ENCODE measurements at places on chromosomes 12 and 14.

- DNase-seq: no peak
These were observed 76.7 kb upstream of the ELK3 start for GRCh38 chr12:96117460-96117859.

DNA sequence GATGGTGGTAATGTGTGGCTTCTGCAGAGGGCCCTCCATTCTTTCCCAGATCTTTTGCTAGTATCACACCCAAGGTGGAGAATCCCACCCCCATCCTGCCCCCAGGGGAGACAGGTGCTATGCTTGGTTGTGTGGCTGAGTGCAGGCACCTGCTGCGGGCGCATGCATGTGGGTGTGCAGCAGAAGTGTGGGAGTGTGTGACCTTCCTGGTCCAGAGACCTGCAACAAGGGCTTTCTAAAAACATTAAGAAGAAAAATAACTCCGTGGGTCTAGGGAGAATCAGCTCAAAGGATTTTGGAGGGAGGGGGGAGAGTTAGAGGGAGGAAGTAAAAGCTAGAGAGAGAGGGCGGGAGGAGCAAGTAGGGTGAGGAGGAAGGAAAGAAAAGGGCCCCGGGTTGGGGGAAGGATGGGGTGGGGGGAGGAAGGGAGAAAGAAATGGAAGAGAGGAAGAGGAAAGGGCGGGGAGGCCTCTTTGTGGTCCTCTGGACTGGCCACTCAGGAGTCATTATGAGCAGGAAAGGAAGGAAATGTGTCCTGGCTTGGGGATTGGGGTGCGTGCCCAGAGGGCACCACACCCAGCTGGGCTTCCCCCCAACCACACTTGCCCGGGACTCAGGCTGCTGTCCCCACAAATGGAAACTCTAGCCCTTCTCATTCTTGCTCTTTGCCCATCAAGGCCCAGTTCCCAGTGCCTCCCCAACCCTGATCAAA lies 3.1 kb upstream of the FIGNL2 start:
- no peak for DNase-seq

DNA sequence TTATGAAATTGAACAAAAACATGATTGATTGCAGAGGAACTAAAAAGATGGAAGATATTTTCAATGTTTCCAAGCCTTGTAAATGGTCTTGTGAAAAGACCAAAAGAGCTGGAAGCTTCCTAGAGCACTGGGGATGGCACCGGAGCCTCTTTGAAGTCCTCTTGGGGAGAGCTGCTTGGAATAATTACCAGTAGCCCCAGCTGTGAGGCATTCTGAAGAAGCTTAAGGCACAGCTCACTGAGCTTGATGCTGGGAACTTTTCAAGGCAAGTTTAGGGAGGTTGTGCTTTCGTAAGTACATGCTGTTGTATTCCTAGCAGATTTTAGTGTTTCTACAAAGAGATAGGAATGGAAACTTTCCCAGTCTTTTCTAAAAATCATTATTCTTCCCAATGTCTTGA lies 13.9 kb downstream of the PDZRN4 start:
- DNase-seq: no peak

GRCh38 chr12:25497021-25497420 lies 56.1 kb downstream of the LMNTD1 start:
- DNase-seq: no peak

DNA sequence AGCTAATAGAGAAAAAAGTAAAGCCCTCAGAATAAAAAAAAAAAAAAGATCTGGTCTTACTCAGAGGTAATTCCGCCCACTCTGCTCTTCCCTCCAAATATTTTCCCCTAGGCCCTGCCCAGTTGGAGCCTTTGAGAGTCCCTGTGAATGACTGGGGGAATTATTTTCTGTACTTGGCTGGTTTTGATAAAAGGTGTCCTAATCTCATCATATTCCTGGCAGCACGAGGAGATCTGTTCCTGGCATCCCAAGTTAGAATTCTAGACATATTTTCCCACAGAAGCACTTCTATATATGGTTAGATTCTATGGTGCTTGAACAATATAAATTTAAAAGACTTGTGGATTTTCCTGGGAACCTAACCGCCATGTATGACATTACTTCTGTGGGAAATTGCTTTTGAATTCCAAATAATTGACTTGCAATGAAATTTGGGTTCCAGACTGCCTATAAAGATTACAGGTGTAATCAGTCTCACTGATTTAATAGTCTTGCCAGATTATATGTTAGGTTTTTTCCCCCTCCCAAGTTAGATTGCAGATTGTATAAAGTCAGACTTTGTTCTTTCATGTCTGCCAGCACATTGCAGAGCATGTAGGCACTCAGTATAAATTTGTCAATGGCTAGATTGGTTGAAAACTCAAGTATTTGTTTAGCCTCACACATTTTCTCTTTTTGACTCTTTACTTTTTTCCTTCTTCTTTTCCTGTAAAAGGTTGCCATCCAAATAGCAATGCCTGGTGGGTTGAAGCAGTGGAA lies 12.3 kb downstream of the GPX2 start:
- no peak for DNase-seq

DNA sequence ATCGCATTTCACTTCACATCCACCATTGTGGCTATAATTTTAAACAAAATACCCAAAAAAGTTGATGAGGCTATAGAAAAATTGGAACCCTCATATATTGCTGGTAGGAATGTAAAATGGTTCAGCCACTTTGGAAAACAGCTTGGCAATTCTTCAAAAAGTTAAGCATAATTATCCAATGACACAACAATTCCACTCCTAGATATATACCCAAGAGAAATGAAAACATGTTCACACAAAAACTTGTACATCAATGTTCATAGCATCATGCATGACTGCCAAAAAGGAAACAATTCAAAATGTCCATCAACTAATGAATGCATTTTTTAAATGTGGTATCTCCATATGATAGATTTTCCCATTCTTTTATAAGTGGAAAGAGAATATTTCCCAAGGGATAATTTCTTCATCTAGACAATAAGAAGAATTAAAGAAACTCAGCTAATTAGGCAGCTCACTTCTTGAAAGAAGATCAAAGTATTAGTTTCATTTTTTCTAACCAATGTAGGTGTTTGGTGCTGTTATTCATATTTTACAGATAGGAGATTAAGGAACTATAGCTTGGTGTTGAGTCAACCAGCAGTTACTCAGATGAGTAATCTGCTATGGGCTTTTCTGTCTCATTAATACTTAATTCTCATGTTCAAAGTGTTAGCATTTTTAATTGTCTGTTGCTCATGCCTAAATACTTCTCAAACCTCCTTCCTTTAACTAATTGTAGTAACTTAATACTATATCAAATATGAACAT lies 32.8 kb downstream of the YEATS4 start:
- peak; percentile 30 for DNase-seq

DNA sequence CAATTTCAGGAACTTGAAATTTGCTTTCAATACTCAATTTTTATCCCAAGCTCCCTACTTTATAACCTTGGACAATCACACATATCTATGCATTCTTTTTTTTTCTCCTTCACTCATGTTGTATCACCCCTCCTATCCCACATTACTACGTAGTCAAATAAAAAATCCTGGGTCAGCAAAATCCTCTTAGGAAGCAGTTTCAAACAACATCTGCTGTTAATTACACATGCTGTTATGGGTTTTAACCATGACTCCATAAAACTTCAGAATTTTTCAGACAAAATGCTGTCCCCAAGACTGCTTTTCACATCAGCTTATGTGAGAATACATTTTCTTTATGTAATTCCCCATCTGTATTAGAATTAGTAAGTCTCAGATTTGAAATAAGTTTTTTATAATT lies 61.7 kb downstream of the LRFN5 start:
- no peak for DNase-seq

DNA sequence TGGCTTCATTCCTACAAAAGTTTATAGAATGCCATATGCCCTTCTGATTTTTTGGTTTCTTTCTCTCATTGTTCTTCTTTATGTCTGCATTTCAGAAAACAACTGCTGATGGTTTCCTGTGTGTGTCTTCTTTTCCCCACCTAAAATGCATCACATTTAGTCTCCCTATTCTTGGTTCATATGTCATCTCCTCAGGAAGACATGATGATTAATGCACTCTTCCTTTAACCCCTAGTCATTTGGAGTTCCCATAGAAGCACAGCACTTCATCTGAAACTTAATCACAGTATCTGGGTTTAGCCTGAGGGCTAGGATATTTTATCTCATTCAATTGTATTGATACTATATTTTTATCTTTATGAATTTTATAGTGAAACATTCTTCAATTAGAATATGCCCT lies 21.5 kb downstream of the GNPNAT1 start:
- DNase-seq: no peak

GRCh38 chr14:35687335-35687939 lies 121.7 kb downstream of the RALGAPA1 start:
- DNase-seq: peak; percentile 66

DNA sequence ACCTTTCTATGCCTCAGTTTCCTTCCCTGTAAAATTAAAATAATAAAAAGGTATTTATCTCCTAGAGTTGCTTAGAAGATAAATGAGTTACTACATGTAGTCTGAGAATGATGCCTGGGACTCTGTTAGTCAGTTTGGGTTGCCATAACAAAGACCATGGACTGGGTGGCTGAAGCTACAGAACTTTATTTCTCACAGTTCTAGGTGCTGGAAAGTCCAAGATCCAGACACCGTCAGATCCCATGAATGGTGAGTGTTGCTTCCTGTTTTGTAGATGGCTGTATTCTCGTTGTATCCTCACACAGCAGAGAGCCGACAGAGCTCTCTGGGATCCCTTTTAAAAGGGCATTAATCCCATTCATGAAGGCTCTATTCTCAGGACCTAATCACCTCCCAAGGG lies 64.0 kb upstream of the LTA4H start:
- DNase-seq: no peak

DNA sequence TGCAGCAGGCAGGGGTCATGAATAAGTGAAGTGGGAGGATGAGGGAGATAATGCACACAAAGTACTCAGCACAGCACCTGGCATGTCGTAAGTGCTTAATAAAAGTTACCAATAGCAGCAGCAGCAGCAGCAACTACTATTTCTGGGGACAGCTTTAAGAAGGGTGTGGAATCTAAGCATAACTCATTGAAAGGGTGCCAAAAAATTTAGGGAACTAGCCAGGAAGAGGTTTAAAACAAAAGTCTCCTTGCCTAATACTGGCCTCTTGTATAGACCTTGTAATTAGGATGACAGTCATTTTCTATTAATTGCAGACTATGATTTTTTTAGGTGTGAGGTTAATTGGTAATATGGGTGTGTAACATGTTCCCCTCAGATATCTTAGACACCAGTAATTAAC lies 179.9 kb downstream of the PTPN11 start:
- DNase-seq: no peak

DNA sequence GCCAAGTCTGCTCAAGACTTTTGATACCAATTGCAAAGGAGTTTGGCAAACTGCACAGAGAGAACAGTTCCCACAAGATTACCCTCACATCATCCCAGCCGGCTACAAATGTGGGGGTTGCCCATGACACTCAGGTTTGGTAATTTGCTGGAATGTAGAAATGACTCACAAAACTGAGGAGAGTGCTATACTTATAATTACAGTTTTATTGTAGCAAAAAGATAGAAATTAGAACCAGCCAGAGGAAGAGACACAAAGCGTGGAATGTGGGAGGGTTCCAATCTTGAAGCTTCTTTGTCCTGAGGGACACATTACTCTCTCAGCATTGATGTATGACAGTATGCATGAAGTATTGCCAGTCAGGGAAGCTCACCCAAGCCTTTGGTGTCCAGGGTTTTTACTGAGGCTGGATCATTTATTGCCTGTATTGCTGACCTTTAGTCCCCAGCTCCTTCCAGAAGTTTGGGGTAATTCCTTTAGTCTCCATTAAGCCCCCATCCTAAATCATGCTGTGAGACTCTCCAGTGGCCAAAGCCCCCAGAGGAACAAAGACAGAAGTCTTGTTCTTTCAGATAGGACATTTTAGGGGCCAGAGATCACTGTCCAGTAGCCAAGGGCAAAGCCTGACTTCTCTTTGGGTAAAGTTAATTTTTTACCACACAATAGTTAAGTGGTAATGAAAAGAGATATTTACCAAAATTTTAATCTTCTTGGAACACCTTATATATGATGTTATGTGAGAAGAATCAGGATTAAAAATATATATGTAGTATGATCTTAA lies 9.9 kb downstream of the TBK1 start:
- peak; percentile 29 for DNase-seq

DNA sequence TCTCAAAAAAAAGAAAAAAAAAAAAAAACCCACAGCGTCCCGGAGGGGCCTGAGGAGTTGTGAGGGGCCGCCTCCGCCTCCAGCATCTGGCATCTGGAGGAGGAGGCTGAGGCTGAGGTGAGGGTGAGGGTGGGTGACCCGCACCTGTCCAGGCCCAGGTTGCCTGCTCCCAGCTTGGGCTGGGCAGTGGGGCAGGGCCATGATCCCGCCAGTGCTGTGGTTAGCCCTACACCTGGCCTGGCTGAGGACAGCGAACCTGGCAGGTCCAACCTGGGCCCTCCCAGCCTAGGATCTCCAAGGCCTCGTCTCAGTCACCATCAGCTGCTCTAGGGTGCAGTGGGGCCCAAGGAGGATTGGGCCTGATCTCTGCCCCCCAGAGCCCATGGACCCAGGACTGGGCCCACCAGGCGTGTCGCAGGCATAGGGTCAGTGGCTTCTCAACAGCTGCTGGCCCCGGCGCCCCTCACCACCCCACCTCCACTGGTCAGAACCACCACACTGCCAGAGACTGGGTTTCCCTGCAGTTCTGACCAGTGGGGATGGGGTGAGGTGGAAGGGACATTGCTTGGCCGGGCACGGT lies 36.3 kb upstream of the RCOR1 start:
- DNase-seq: no peak

GRCh38 chr12:126228936-126229335 lies 1163.7 kb downstream of the AACS start:
- DNase-seq: no peak

- DNase-seq: no peak
These were observed 53.1 kb downstream of the SYNE3 start for GRCh38 chr14:95463171-95463901.

DNA sequence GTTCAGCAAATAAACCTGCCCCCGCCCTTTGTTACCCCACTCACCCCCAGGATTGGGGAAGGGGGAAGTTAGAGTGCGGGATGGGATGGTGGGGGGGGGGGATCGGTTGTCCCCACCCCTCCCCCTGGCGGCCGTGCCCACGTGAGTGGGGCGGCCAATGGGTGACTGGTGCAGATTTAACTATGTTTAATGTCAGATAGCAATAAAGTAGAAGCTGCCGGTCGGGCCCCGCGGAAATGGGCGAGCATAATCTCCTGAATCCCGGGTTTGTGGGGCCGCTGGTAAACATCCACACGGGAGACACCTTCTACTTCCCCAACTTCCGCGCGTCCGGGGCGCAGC lies at the start of gene HOXC12:
HOXC12 (plus strand) TSS at position 210 of the 342 bp plus-strand sequence; CDS start at position 237, 27 bp downstream.
- no peak for DNase-seq

DNA sequence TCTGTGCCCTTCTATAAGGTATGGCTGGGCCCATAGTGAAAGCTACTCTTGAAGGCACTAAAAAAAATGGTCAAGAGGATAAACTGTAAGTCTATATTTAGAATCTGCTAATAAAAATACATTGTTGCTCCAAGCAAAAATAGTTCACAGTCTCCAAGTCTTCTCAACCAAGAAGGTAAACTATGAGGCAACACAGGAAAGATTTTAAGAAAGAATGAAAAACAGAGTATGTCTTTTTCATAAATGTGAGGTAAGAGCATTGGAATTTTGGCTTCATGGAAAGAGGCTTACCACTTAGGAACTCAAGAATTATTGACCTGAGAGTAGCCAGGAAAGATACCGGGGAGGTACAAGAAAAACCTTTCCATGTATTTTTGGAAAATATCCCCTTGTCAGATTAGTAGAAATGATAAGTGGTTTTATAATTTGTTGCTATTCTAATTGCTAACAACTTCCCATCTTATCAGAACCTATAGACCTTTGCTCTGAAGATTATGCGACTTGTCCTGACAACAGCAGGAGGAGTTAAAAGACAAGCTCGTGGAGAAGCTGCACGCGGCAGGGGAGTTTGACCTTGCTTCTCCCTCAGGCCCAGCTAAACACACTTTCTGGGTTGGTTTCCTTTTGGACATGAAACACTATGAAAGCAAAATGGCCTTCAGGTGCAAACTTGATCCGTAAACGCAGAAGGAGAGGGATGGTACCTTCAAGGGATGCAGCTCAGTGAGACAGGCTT lies 238.1 kb downstream of the FOXN3 start:
- no peak for DNase-seq

Data from activated CD4-positive, alpha-beta T cell treated with anti-CD3 and anti-CD28 coated beads, Interleukin-10, Interleukin-2, amounts not matched to agents 100 ng/mL and 50 ng/mL, durations not matched to agents 16 hours and 8 hours (primary cell).